Sigmoid colon (tissue), 7 donors: ENCODE measurements at places on chromosomes 7 and 10.

DNA sequence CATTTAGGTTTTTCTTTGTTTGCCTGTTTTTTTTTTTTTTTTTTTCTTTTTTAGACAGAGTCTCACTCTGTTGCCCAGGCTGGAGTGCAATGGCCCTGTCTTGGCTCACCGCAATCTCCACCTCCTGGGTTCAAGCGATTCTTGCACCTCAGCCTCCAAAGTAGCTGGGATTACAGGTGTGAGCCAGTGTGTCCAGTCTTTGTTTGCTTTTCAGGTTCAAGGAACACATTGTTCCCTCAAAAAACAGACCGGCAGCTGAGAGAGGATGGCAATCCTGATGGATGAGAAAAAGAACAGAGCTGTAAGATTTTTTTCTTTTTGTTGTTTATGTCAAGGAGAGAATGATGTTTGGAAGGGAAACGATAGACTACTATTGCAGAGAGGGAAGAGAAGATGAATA is 23.3 kb upstream of the RHOBTB1 start:
- DNase-seq, result no peak

DNA sequence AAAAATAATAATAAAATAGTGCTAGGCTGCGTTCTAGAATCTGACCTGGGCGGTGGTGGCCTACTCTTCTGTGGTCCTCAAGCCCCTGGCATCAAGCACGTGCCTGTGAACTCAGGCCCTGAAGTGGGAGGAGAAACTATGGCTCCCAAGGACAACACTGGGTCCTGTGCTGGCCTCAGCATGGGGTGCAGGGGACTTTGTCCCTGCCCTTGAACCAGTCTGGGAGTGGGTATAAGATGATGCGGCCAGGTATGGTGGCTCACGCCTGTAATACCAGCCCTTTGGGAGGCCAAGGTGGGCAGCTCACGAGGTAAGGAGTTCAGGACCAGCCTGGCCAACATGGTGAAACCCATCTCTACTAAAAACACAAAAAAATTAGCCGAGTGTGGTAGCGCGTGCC is 5.5 kb downstream of the ZP3 start:
- peak; percentile 20 for DNase-seq

GRCh38 chr7:5296611-5297226 is 14.0 kb downstream of the SLC29A4 start:
- DNase-seq, result no peak

DNA sequence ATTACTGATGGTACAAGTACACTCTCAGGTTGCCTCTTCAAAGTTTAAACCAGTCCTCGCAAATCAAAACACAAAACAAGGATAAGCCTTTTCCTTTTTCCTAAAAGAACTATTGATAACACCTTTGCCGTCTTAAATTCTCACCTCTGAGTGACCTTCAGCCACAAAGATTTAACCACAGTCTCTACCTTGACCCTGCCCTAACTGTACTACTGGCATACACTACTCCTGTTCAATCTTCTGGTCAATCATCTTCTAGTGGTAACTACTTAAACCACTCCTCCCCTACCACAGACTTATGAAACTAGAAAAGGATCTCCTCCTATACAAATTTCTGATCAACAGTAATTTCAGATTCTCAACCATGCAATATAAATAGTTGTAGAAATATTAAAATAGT is 15.1 kb downstream of the UPF2 start:
- no peak for DNase-seq

DNA sequence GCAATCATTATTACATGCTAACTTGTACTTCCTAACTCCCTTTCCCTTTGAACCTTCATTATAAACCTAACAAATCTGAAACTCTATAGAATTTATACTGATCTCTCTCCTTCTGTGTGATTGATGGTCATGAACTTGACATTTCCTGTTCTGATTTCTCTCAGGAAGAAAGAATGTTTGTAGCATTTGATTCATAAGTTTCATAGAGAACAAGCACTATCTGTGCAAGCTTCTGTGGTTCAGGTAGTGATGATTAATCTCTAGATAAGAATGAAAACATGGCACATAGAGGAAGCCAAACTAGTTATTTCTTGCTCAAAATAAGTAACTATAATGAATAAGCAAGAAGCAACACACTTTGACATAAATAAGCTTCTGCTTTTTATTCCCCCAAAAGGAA is 34.2 kb downstream of the TFPI2 start:
- no peak for DNase-seq

- DNase-seq, result no peak
Measured at GRCh38 chr7:74599244-74599643, 58.3 kb upstream of the GTF2I start.

- no peak for DNase-seq
Measured at GRCh38 chr10:69102440-69102839, 14.5 kb downstream of the SRGN start.

DNA sequence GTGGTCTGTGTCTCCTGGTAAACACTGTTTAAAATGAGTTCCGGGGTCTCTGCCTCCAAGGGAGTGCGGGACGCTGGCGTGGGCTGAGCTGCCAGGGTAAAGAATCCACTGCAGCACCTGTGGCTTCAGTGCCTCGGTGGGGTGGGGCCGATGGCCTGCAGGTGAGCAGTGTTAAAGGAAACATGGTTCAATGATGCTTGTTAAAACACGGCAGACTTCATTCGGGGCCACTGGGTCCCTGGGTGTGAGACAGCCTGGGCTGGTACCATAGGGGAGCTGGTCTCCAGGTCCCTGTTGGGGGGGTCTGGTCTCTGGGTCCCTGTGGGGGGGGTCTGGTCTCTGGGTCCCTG is 24.9 kb upstream of the KNDC1 start:
- DNase-seq, result no peak

- no peak for DNase-seq
Measured at GRCh38 chr7:1922071-1922869, 252.2 kb downstream of the ELFN1 start.

DNA sequence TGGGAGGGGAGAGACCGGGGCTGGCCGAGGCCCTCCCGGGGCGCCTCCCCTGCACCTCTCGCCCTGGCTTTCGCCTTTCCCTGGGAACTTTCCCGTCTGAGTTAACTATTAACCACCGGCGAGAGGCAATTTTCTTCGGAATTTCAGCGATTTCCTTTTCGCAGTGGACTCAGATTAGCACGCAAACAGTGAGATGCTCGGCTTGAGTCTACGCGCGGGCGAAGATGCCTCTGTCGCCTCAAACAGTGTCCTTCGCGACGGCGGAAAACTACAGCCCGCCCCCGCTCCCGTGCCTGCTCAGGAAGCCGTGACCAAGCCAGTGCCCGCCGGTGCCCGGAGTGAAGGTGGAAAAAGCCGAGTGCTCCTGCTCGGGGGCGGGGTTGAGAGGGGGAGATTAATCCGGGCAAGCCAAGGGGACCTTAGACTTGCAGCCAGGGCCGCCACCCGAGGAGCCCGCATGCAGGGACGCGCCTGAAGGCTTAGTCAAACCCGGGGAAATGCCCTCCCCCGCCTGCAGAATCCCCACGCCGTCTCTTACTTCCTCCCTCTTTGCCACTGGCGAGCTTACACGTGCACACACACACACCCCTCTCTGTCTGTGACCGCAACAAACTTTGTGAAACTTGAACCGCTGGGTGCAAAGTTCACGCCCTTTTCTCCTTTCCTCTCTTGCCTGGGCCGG is 14.5 kb upstream of the PAX2 start:
- no peak for DNase-seq

DNA sequence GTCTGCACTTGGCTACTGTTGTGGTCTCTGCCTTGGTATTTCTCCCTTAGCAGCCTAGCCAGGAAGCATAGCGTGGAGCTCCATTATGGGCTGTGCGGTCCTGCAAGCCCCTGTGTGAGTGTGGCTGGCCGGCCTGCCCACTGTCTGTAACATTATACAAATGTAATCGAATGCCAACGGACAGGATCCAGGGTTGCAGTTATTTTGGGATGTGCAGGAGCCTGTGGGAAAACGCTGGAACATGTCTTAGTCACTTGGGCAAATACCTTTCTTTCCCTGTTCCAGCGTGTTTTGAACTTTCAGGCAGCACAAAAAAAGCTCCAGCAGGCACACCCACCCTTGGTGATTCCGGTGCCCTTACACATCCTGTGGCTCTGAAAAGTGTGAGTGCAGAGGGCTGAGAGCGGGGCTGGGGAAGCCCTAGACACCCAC is 29.5 kb downstream of the BAG3 start:
- DNase-seq, result no peak

GRCh38 chr7:108178398-108178797 is 48.2 kb upstream of the LAMB4 start:
- no peak for DNase-seq

DNA sequence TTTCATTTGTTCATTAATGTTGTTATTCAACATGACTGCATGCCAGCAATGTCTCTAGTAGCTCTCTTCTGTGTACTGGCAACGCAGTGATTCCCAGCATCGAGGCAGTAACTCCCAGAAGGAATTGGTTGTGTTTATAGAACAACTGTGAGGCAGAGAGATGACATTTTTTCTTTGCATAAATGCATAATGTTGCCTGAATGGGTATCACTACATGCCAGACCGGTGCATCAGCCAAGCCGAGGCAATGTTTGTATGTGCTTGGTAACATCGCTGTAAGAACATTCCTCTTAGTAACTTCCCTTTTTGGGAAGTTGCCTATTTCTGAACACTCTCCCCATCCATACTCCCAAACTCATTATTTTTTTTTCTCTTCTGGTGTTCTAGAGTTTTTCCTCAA is 182.9 kb downstream of the HTR7 start:
- no peak for DNase-seq

DNA sequence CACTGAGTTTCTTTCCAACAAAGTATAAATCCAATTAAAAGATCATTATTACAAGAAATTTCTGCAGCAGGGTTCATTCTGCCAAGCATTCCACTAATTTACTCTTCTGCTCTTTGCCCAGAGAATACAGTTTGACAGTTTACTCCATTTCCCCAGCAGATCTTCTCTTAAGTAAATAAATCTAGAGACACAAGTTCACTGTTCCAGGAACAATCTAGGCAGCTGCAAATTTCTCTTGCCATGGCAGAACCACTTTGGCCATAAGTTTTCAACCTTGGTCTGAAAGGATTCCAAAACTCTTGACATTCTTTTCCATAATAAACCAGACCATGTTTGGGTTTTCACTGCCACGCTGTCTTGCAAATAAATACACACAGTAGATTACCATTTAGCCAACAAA is 11.5 kb downstream of the RGS10 start:
- peak; percentile 26 for DNase-seq

DNA sequence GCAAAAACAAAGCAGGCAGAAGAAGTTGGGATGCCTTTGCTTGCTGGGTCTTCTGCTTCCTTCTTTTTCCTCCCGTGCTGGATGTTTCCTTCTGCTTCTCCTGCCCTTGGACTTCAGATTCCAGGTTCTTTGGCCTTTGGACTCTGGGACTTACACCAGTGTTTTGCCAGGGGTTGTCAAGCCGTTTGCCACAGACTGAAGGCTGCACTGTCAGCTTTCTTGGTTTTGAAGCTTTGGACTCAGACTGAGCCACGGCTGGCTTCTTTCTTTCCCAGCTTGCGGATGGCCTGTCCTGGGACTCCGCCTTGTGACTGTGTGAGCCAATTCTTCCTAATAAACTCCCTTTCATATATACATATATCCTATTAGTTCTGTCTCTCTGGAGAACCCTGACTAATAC is 11.3 kb upstream of the LCOR start:
- no peak for DNase-seq

DNA sequence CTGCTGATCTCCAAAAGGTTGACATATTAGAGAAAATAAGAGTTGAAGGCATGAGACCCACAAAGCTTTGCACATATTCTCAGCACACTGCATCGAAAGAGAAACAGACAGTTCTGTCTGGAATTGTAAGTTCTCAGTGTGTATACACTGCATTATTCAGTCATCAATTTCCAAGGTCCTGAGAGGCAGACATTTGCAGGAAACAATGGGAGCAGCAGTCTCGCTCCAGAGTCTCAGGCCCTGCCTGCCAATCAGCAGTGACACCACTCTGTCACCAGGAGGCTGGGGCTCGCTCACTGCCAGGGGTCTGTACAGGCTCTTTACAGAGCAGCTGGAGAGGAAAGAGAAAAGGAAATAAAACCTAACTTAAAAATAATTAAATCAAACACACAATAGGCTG is 36.3 kb downstream of the JAZF1 start:
- DNase-seq, result no peak

DNA sequence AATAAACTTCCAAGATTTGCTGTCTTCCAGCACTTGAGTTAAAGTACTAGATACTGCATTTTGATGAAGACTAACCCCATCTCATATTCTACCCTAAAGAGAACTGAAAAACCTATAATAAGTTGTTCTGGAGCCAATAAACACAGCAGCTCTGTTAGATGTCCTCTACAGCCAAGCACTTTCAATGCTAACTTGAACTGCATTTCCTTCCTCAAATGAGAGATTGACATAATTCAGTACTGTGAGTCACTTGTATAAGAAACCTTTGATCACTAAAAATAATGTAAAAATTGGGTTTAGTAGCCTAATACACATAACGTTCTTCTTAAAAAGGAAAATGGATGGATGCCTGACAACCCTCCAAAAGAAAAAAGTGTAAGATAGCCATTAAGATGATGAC is 81.3 kb downstream of the ITGB8 start:
- DNase-seq, result no peak
